Activated CD4-positive, alpha-beta T cell treated with anti-CD3 and anti-CD28 coated beads for 36 hours (primary cell): ENCODE measurements at places on chromosomes 2 and 18. TPM values are rescaled to one million over a fixed set of nuclear protein-coding genes. Genes with fewer than 3 reads are reported as not detected.
A peak's percentile ranks its signal among the peaks of the same experiment; 100 is the strongest.

DNA sequence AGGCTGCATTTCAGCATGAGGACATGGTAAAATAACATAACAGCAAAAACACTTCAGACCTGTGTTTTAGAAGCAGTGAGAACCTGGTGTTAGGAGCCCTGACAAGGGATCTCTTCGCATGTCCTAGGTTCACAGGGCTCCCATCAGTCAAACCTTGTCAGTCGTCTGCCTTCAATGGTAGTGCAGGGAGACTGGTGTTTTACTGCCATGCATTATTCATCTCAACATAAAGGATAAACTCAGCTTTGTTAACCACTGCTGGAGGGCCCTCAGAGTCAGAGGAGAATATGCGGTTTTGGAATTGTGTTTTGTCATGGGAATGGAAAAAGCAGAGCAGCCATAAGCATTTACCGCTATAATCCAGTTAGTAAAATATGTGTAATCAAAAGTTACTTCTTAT is 275.9 kb upstream of the GCFC2 start:
- no peak for DNase-seq
- H3K4me3 ChIP-seq: no peak overlapping the region
- H3K4me1 ChIP-seq: no peaks in the 10 kb centered on the region
- H3K27me3 ChIP-seq: no peaks in the 10 kb centered on the region
- no peak overlapping the region for H3K27ac ChIP-seq

DNA sequence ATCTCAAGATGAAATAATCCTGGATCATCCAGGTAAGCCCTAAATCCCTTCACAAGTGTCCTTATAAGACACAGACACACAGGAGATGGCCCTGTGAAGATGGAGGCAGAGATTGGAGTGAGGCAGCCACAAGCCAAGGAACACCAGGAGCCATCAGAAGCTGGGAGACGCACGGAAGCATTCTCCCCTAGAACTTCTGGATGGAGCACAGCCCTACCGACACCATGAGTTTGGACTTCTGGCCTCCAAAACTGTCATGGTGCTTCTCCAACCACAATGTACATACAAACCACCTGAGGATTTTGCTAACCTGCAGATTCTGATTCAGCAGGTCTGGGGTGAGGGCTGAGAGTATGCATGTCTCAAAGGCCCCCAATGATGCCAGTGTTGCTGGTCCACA is 42.5 kb downstream of the ADD2 start:
- no peak overlapping the region for H3K27ac ChIP-seq
- H3K4me3 ChIP-seq: no peak overlapping the region
- H3K27me3 ChIP-seq: no peaks in the 10 kb centered on the region
- no peaks in the 10 kb centered on the region for H3K4me1 ChIP-seq

GRCh38 chr2:208426412-208427045 is 19.9 kb downstream of the PTH2R start:
- H3K4me3 ChIP-seq: no peak overlapping the region
- no peak for DNase-seq
- H3K4me1 ChIP-seq: no peaks in the 10 kb centered on the region
- H3K27me3 ChIP-seq: peaks cover 9% of the 10 kb centered on the region
- H3K27ac ChIP-seq: no peak overlapping the region

GRCh38 chr2:86223140-86223926 is 24.1 kb downstream of the MRPL35 start:
- no peaks in the 10 kb centered on the region for H3K27me3 ChIP-seq
- peaks cover 14% of the 10 kb centered on the region for H3K4me1 ChIP-seq
- H3K36me3 ChIP-seq: no peaks in the 10 kb centered on the region

- no peak for DNase-seq
- peaks cover 28% of the 10 kb centered on the region for H3K27me3 ChIP-seq
- no peak overlapping the region for H3K4me3 ChIP-seq
- H3K4me1 ChIP-seq: no peaks in the 10 kb centered on the region
Observed at GRCh38 chr2:235300368-235301201, 193.3 kb upstream of the AGAP1 start.

GRCh38 chr2:10325278-10326145 is 22.8 kb downstream of the HPCAL1 start:
- H3K27me3 ChIP-seq: no peaks in the 10 kb centered on the region
- no peak overlapping the region for H3K4me3 ChIP-seq
- H3K27ac ChIP-seq: peak overlapping the region; percentile 44
- peaks cover 36% of the 10 kb centered on the region for H3K36me3 ChIP-seq
- peaks cover 84% of the 10 kb centered on the region for H3K4me1 ChIP-seq
- DNase-seq: no peak

DNA sequence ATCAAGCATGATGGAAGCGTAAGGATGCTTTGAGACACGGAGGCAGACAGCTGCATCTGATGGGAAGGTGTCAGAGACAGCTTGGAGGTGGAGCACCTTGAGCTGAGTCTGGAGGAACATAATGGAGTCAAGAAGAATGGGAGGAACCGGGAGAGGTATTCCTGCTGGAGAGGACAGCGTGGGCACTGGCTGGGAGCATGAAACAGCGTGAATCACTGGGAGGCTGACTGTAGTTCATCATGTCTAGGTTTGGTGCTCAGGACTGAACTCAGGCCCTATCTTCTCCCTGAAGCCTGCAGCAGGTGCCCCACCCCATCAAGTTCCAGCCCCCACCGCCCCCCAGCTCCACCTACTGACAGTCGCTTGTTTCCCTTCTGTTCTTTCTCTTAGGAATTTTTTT is 98.6 kb downstream of the TMEM17 start:
- H3K36me3 ChIP-seq: no peaks in the 10 kb centered on the region
- H3K27me3 ChIP-seq: no peaks in the 10 kb centered on the region
- H3K4me1 ChIP-seq: peaks cover 2% of the 10 kb centered on the region
- H3K4me3 ChIP-seq: no peak overlapping the region
- DNase-seq: no peak

DNA sequence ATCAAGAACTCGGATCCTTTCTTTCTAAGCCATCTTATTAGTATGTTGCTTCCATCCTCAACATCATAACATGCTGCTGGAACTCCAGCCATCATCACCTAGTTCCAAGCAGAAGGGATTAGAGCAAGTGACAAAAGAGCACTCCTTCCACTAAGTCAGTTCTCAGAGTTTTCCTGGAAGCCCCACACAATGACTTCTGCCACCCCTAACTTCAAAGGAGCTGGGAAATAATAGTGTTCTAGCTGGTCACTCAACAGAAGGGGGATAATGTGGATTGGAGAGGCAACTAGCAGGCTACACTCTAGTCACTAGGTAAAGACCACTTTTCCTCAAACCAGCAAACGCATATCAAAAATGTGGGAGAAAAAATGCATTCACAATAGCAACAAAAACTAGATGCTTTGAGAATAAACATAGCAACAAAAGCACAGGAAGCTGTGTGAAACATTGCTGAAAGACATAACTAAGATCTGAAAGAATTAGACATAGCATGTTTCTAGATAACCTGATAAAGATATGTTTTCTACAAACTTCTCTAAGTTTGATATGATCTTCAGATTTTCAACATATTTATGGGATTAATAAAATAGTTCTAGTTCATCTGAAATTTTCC is 39.5 kb downstream of the COX7A2L start:
- H3K27ac ChIP-seq: no peak overlapping the region
- peaks cover 20% of the 10 kb centered on the region for H3K4me1 ChIP-seq
- no peaks in the 10 kb centered on the region for H3K27me3 ChIP-seq
- no peak overlapping the region for H3K4me3 ChIP-seq

DNA sequence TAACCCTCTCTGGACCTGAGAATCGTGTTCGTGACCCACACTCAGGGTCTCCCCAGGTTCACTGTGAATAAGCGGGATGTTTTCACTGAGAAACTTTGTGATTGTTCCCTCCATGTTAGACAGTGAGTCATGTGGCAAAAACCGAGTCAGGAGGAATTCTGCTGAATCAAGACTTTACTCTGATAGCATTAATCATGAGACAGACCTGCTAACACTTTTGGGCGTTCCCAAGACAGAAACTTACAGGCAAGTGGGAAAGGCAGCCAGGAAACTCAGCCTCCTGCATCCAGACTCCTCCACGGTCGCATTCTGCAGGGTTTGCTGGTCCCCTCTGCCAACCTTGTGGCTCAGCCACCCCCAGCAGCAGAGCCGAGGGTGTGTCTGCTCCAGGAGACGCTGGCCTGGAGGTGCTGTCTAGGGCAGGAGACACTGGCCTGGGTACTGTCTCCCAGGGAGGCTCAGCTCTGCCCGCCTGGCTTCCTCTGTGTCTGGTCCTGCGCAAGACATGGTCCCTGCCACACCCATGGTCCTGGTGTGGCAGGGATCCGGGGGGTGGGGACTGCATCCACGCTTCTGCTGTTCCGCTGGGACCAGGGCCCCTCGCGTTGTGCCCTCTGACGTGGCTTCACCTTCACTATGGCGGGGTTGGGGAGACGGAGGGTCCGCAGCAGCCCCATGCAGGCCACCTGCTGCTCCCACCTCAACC is 177.4 kb downstream of the TWIST2 start:
- no peak overlapping the region for H3K4me3 ChIP-seq
- H3K4me1 ChIP-seq: no peaks in the 10 kb centered on the region
- no peak for DNase-seq
- no peak overlapping the region for H3K27ac ChIP-seq
- H3K36me3 ChIP-seq: no peaks in the 10 kb centered on the region
- peaks cover under 1% of the 10 kb centered on the region for H3K27me3 ChIP-seq

DNA sequence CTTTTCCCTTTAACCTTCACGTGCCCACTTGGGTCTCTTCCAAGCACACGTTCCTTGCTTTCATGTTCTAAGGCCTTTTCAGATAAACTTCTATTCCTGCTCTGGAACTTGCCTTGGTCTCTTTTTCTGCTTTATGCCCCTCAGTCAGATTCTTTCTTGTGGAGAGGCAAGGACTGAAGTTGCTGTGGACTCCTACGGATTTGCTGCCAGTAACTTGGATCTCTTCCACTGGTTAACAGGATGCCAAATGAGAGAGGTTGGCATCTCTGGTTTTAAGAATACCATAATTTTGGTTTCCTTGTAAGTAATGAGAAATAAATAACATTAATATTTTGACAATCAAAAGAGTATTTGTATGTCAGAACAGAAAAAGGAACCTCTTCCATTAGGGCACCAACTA is 33.0 kb downstream of the COMMD1 start:
- H3K27me3 ChIP-seq: no peaks in the 10 kb centered on the region
- H3K36me3 ChIP-seq: peaks cover 2% of the 10 kb centered on the region
- H3K4me3 ChIP-seq: no peak overlapping the region

DNA sequence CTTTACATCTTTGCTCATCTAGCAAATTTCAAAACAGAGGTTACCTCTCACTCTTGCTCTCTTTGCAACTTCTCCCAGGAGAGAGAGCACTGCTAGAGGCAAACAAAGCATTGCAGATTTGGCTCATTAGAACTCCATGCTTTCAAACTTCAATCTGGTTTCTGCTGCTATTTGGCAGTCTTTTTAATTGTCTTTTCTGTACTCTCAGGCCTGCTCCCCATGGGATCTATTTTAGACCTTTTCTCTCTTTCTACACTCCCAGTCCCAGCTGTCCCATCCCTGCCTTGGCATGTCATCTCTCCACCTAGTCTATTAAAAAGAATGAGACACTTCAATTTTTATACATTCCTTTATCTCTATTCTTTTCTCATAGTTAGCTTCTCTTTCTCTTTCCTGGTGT is 15.2 kb downstream of the KCNJ3 start:
- no peaks in the 10 kb centered on the region for H3K4me1 ChIP-seq
- no peaks in the 10 kb centered on the region for H3K36me3 ChIP-seq
- no peak overlapping the region for H3K4me3 ChIP-seq
- H3K27ac ChIP-seq: no peak overlapping the region
- H3K27me3 ChIP-seq: no peaks in the 10 kb centered on the region

GRCh38 chr2:57981083-57981768 is 65.4 kb upstream of the VRK2 start:
- no peak overlapping the region for H3K27ac ChIP-seq
- DNase-seq: no peak
- no peak overlapping the region for H3K4me3 ChIP-seq
- peaks cover 2% of the 10 kb centered on the region for H3K27me3 ChIP-seq
- H3K36me3 ChIP-seq: peaks cover 2% of the 10 kb centered on the region

- H3K27ac ChIP-seq: no peak overlapping the region
- H3K4me3 ChIP-seq: no peak overlapping the region
- H3K4me1 ChIP-seq: peaks cover 94% of the 10 kb centered on the region
- no peaks in the 10 kb centered on the region for H3K27me3 ChIP-seq
- no peak for DNase-seq
- no peaks in the 10 kb centered on the region for H3K36me3 ChIP-seq
Observed at GRCh38 chr18:48929941-48930713, 20.6 kb downstream of the SMAD7 start.

GRCh38 chr2:234410526-234410925 is 86.4 kb downstream of the ARL4C start:
- no peak overlapping the region for H3K27ac ChIP-seq
- no peaks in the 10 kb centered on the region for H3K36me3 ChIP-seq
- H3K27me3 ChIP-seq: no peaks in the 10 kb centered on the region
- no peak overlapping the region for H3K4me3 ChIP-seq
- H3K4me1 ChIP-seq: peaks cover 43% of the 10 kb centered on the region

GRCh38 chr2:57397550-57398360 is 648.9 kb upstream of the VRK2 start:
- H3K27me3 ChIP-seq: no peaks in the 10 kb centered on the region
- no peak for DNase-seq
- no peaks in the 10 kb centered on the region for H3K36me3 ChIP-seq
- no peak overlapping the region for H3K4me3 ChIP-seq
- H3K27ac ChIP-seq: no peak overlapping the region

DNA sequence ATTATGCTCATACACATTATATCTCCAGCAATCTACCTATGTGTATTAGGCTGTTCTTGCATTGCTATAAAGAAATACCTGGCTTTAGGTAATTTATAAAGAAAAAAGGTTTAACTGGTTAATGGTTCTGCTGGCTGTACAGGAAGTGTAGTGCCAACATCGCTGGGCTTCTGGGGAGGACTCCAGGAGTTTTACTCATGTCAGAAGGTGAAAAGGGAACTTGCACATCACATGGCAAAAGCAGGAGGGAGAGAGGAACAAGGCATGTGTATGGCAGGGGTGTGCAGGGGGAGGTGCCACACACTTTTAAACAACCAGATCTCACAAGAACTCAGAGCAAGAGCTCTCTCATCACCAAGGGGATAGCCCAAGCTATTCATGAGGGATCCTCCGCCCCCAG is 715.4 kb upstream of the ZEB2 start:
- no peak for DNase-seq
- H3K27me3 ChIP-seq: peaks cover 2% of the 10 kb centered on the region
- H3K36me3 ChIP-seq: no peaks in the 10 kb centered on the region
- no peaks in the 10 kb centered on the region for H3K4me1 ChIP-seq
- H3K27ac ChIP-seq: no peak overlapping the region

- no peak overlapping the region for H3K27ac ChIP-seq
- H3K36me3 ChIP-seq: no peaks in the 10 kb centered on the region
- H3K4me1 ChIP-seq: peaks cover 5% of the 10 kb centered on the region
- H3K27me3 ChIP-seq: peaks cover 2% of the 10 kb centered on the region
- no peak for DNase-seq
Observed at GRCh38 chr18:8662560-8663255, 42.6 kb upstream of the MTCL1 start.

GRCh38 chr2:18067588-18068384 is 189.3 kb downstream of the KCNS3 start:
- H3K36me3 ChIP-seq: no peaks in the 10 kb centered on the region
- H3K4me1 ChIP-seq: no peaks in the 10 kb centered on the region
- H3K27me3 ChIP-seq: peaks cover 11% of the 10 kb centered on the region

GRCh38 chr2:144382849-144383248 is 137.1 kb downstream of the ZEB2 start:
- H3K4me3 ChIP-seq: no peak overlapping the region
- DNase-seq: no peak
- H3K27ac ChIP-seq: no peak overlapping the region
- H3K4me1 ChIP-seq: peaks cover 34% of the 10 kb centered on the region

IL1B gene
- total RNA-seq: 0.37 TPM

VRK2 gene
- total RNA-seq: 22.1 TPM

PER2 gene
- total RNA-seq: 12.2 TPM

MGAT4A gene
- total RNA-seq: 49.4 TPM

UGT1A5 gene
- total RNA-seq: not detected

SPATA3 gene
- total RNA-seq: 1.3 TPM

SERPINB12 gene
- not detected for total RNA-seq

IL36A gene
- total RNA-seq: not detected

PSME4 gene
- 37.8 TPM for total RNA-seq

ECEL1 gene
- total RNA-seq: 0.23 TPM
